ENCODE measurements at places on chromosomes 5 and 9.
A peak's percentile ranks its signal among the peaks of the same experiment; 100 is the strongest.

DNA sequence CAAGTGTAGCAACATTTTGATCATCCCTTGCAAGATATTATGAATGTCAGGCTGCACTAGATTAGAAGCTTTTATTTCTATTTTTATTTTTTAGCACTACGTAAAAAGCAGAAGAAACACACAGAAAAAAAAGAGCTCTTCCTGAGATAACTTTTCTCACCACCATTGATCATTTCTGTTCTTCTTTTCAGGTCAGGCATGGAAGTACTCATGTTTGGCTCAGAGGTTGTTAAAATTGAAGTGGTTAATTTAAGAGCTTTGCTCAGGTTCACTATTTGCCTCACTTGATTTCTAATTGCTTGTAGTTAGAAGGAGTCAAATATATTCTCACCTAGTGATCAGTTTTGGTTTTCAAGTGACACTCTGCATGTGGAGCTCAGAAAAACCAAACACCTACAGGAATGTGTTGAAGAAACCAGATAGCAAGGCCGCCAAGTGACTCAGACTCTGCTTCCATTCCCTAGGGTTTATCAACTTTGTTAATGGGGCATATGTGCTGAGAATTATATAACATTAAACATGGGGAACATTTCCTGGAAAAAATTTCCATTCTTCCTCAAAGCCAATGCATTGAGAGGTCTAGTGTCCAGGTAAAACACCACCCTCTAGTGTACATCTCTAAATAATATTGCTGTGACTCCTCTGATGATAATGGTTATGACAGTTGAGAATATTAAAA is 679.8 kb downstream of the CETN3 start:
- peak; percentile 8 for DNase-seq

DNA sequence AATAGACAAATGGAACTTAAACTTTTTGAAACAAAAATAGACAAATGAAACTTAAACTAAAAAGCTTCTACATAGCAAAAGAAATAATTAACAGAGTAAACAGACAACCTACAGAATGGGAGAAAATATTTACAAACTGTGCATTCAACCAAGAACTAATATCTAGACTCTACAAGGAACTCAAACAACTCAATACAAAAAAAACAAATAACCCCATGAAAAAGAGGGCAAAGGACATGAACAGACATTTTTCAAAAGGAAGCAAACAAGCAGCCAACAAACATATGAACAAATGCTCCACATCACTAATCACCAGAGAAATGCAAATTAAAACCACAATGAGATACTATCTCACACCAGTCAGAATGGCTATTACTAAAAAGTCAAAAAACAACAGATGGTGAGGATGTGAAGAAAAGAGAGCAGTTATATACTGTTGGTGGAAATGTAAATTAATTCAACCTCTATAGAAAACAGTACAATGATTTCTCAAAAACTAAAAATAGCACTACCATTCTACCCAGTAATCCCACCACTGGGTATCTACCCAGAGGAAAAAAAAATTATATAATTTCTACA is 170.8 kb upstream of the RGMB start:
- no peak for DNase-seq

GRCh38 chr9:88753691-88754367 is 218.9 kb downstream of the NXNL2 start:
- DNase-seq: no peak

DNA sequence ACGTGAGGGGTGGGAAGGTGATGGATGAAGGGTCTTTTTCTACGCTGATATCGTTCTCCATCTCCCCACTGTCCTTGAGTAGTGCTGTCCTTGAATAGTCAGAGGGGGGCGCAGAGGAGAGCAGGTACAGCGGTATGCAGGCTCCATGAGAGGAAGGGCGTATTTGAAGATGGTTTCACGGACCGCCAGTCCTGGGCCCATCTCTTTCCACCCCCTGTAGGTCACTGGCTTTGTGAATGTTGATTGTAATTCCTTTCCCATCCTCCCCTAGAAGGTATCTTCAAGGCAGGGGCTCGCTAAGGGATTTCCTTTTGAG is 40.8 kb upstream of the DAB2IP start:
- no peak for DNase-seq

DNA sequence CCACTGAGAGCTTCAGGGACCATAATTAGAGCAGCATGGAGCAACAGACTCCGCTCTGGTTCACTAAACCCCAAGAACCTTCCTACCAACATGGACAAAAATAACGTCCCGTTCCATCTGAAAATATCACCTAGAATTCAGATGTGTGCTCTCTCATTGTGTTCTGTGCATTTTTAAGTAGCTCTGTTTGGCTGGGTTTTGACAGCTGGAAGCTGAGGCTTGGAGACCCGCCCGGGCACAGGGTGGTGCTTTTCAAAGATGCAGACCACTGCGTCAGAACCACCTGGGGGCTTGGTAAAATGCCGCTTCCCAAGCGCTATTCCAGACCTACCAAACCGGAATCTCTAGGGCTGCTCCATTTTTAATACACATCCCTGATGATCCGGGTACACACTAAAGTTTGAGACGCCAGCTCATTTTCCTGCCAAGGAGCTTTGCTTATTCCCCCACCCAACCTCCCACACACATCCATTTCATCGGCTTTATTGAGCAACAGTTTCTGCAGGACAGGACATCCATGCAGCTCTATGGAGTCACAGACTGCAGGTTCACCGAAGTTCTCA is 104.8 kb downstream of the GABBR2 start:
- no peak for DNase-seq

DNA sequence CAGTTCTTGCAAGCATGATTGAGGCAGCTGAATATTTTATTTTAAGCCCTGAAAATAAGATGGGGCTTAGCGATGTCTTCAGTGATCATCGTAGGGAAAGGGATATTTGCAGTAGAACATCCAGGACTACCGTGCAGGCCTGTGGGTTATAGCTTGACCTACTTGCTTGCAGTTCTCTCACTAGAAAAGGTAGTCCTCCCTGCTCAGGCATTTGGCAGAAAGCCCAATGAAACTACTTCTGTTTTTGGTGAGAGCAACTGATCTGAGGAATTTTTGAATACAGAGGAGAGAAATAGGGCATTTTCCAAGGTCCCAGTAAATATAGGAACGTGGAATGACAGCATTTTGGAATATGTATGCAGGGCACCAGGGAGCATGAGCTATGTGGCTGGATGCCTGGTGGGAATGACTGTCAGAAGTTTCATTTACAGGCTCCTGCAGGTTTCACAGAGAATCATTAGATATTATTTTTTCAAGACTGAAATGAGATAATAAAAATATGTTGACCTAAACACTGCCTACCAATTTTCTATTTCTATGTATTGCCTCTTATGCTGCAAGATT is 417.9 kb upstream of the ACTBL2 start:
- no peak for DNase-seq

GRCh38 chr9:80282766-80283165 is 711.0 kb downstream of the TLE4 start:
- no peak for DNase-seq

- no peak for DNase-seq
Observed at GRCh38 chr5:76852772-76853171, 3.0 kb downstream of the S100Z start.

GRCh38 chr5:115683081-115683480 is 57.2 kb upstream of the TMED7 start:
- no peak for DNase-seq

DNA sequence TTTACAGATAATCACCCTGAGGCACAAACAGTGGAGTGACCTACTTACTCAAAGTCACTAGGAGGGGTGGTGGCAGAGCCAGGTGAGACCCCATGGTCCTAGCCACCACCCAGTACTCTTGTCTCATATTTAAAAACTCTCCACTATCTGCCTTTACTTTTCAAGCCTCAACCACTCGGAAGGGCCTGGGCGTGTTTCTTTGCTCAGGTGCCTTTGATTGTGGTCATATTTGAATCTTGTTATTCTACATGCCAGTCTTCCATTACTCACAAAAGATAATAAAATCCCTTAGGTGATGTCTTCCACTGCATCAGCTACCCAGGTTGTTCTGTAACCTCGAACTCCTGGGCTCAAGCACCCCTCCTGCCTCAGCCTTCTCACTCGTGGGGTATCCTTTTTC is 20.7 kb upstream of the TRIM36 start:
- DNase-seq: no peak

- DNase-seq: no peak
Observed at GRCh38 chr9:121576281-121577075, 75.0 kb upstream of the DAB2IP start.

GRCh38 chr5:93289942-93290341 is 291.1 kb downstream of the NR2F1-AS1 start:
- no peak for DNase-seq

DNA sequence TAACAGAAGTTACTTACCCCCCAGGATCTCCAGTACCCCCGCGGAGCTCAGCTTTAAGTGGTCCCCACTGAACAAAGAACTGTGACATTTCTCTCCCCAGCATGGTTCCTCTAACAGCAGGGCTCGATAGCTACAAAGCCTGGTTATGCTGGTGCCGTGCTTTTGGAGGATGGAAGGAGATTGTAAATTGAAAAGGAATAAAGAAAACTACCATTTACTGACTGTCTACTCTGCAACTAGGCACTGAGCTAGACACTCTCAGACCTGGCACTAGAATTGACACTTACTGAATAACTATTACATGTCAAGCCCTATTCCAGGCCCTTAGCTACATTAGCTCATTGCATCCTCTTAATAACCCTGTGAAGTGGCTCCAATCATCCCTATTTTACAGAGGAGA is 145.3 kb downstream of the TTLL11 start:
- DNase-seq: no peak

GRCh38 chr5:44542470-44542869 is 153.2 kb upstream of the FGF10 start:
- DNase-seq: no peak

DNA sequence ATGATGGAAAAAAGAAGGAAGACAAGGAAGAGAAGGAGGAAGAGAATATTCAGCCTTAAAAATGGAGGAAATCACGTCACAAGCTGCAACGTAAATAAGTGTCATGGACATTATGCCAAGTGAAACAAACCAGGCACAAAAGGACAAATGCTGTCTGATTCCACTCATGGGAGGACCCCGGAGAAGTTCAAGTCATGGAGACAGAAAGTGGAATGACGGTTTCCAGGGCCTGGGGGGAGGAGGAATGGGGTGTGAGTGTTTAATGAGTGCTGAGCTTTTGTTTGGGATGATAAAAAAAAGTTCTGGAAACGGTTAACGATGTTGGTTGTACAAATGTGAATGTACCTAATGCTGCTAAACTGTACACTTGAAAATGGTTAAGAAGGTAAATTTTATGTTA is 439.5 kb downstream of the GADD45G start:
- no peak for DNase-seq

DNA sequence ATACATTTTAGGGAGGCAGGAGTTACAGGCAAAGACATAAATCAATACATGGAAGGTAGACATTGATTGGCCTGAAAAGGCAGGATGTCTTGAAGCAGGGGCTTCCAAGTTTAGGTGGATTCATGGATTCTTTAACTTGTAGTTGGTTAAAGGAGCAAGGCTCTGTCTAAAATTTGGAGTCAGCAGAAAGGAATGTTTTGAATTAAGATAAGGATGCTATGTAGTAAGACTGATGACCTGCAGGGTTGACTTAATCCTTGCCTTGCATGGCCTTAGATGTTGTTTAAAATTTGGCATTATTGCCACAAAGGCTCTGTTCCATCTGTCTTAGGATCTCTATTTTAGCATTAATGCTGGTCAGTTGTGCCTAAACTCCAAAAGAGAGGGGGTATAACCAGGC is 171.3 kb downstream of the C5orf15 start:
- DNase-seq: no peak

- DNase-seq: no peak
Observed at GRCh38 chr5:40307920-40308319, 371.8 kb upstream of the PTGER4 start.

- no peak for DNase-seq
Observed at GRCh38 chr5:178797546-178798440, 62.0 kb upstream of the ZNF354B start.

DNA sequence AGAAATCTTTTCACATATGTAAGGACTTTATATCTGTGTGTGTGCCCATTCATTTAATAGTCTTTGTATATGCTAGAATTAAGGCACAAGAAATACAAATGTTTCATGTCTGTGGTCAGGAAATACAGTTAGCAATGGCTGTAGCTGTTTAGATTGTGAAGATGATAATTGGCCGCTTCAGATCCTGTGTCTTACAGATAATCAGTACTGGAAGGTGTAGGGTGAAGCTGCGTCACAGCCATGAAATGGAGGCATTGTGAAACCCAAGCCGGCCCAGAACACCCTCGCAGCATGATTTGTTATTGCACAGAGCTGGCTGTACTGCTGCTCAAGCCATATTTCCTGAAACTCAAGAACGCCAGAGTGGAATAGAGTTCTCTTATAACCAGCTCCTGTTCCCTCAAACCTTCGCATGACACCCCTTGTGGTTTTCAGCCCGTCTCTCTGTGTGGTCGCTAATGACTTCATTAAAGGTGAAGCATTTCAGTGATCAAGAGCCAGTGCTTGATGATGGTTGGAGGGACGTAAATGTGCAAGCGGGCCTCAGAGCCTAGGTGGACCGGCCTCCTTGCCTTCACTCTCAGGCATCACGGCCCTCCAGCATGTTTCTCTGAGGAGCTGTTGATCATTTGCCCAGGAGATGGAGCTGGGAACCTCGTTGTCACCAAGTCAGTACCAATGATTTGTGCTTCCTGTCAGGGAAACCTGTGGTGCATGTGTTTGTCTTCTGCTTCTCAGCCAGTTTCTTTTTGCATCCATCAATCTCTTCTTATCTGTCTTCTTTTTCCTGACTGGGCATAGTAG is 80.1 kb downstream of the F2RL2 start:
- DNase-seq: no peak

DNA sequence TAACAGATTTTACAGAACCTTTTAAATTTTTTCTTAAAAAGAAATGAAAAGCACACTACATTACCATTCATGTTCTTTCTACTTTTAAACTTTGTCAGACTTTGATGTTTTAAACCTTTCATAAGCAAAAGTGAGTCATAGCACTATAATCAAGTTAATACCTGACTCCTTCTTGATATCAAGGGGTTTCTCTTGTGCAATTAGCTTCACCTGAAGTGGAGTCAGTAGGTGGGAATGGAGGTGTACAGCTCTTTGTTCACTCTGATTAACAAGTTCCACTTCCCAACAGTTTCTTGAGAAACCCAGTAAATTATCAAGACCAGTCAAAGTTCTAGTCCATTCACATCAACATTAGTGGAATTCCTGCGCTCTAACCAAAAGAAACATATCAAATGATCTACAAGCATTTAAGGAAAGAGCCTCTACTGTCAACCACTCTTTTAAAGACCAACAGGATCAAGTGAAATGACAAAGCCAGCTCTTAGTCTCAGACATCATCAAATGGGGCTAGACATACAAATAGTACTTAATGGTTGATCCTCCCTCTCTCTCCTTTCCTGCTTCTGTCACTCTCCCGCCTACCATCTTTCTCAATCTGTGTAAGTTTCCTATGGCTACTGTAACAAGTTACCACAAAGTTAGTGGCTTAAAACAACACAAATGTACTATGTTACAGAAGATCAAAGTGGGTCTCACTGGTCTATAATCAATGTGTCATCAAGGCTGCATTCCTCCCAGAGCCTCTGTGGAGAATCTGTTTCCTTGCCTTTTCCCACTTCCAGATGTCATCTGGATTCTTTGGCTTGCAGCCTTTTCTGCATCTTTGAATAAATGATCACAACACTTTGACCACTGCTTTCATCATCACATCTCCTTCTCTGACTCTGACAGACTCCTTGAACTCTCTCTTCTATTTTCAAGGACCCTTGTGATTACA is 68.0 kb downstream of the HINT1 start:
- no peak for DNase-seq

GRCh38 chr9:16154521-16155078 is 601.8 kb downstream of the CCDC171 start:
- DNase-seq: no peak
